ENCODE measurements at places on chromosomes 12 and 14.

- DNase-seq, result no peak
Observed at GRCh38 chr12:131443019-131444000, 267.6 kb upstream of the SFSWAP start.

DNA sequence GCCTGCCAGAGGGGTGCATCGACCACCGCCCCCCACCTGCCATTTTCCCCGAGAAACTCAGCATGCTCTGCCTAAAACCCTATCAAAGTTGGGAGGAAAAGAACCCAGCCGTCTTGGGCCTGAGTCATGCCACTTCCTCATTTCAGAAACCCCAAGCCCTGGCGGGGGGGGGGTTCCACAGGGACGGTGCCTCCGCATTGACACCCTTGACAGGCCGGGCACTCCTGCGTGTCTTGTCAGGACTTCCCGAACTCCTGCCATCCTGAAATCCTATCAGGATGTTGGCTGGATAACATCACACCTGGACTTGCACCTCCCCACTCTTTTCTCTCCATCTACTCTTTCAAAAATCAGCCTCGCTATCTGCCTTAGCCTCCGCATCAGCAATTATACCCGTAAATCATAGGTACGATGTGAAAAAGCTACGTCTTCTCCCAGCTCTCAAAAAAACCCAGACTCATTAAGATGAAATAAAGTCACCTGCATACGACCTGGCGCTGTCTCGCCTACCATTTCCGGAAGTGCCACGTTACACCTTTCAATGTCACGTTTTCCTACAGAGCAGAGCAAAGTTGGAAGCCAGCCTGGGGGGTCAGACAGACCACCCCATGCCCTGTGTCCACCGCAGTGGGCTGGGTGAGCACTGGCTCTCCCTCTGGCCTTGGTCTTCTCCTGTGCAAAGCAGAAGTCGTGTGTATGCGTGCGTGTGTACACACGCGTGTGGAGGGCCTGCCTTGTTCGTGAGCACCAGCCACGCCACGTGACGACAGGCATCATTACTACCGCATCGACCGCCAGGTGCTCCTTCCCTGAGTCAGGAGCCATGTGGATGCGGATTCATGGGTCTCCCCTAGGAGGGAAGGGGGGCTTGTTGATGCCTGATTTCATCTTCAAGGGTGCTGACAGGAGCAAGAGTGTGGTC, 96.7 kb downstream of the RFLNA start:
- DNase-seq, result no peak

DNA sequence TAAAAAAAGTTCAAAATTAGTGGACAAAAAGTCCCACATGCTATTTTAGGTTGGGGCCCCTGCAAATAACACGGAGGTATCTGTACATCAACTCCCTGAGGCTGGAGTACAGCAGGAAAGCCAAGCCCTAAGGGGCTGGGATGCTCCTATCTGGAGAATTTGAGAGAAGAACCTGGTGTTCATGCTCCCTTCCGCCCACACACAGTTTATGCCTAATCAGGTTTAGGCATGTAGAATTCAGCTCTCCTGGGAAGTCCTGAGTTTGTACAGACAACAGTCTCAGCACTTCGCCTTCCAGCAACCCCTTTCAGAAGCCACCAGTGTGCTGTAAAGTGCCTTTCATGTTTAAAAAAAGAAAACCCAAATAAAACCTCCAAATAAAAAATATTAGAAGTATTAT, 237.3 kb upstream of the GRIP1 start:
- no peak for DNase-seq

DNA sequence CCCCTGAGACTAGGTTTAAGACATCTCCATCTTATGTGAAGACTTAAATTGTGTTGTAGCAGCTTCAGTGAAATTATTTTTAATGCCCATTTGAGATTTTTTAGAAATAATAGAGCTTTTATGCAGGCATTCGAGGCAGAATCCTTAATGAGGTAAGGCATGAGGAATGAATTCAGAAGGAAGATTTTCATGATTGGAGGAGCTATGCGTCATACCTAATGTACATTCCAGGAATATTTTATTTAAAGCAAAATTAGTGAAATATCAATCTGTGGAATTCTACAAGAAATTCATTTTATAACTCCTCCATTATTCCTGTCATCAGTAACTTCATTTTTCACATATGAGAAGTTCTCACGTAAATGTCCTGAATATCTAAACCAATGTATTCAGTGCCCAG, 36.0 kb upstream of the GARIN6 start:
- no peak for DNase-seq

DNA sequence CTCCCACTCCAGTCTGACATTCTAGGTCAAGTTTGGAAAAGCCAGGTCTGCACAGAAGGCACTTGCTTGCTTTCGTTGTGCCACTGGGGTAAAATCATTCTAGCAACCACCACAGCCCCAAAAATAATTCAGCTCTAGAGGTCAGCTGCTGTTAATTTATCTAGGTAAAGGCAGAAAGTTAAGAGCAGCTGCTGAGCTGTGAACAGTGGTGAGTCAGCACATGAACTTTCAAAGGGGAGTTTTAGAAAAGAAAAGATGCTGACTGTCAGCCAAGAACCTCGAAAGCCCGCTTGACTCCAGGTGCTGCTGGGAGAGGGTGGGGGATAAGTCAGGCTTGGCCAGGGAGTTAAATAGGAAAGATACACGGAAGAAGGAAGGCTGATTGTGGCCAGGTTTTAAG, 12.7 kb downstream of the CCDC197 start:
- no peak for DNase-seq

GRCh38 chr14:67482231-67483164, 6.0 kb downstream of the TMEM229B start:
- DNase-seq, result no peak

All from smooth muscle cell of the brain vasculature (primary cell).